ENCODE measurements at places on chromosomes 7 and 10.
A peak's percentile ranks its signal among the peaks of the same experiment; 100 is the strongest.

GRCh38 chr10:107986571-107986970 lies 822.1 kb upstream of the SORCS1 start:
- DNase-seq, result no peak

- DNase-seq, result no peak
Measured at GRCh38 chr7:29888006-29888405, 81.7 kb downstream of the WIPF3 start.

- DNase-seq, result no peak
Measured at GRCh38 chr7:47714669-47715607, 133.0 kb upstream of the TNS3 start.

GRCh38 chr10:6309816-6310215 lies 107.1 kb downstream of the PFKFB3 start:
- no peak for DNase-seq

GRCh38 chr10:201328-201771 lies 66.1 kb downstream of the ZMYND11 start:
- DNase-seq, result no peak

- no peak for DNase-seq
Measured at GRCh38 chr10:27844223-27844622, 98.6 kb upstream of the MKX start.

GRCh38 chr10:26863351-26864076 lies 2.8 kb upstream of the ABI1 start:
- no peak for DNase-seq

- no peak for DNase-seq
Measured at GRCh38 chr10:21810582-21811244, 192.8 kb downstream of the DNAJC1 start.

DNA sequence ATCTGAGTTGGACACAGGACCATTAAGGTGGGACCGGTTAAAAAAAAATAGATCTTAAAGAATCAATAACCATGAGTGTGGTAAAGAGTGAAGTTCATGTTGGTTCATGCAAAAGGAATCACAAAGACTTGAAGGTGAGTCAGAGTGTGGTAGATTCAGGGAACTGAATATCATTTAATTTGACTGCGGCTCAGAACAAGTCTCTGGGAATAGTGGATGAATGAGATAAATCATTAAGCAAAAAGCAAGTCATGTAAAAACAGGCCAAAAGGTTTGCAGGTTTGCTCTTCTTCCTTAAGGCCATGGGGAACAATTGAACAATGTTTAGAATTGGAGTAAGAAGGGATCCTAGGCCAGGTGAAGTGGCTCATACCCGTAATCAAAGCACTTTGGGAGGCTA lies 385.8 kb downstream of the ETV1 start:
- no peak for DNase-seq

DNA sequence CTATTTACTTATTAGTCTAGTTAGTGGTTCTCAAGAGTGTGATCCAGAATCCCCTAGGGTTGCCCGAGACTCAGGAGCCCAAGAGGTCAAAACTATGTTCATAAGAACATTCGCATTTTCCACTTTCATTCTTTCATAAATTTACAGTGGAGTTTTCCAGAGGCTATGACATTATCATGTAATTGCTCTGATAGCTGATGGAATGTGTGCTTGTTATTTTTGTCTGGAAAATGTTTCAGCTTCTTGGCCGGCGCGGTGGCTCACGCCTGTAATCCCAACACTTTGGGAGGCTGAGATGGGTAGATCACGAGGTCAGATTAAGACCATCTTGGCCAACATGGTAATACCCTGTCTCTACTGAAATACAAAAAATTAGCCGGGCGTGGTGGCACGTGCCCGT lies 10.1 kb downstream of the PURB start:
- DNase-seq, result no peak

GRCh38 chr7:122827763-122828162 lies 58.5 kb downstream of the CADPS2 start:
- no peak for DNase-seq

GRCh38 chr7:46485481-46486065 lies 564.5 kb upstream of the IGFBP3 start:
- no peak for DNase-seq

DNA sequence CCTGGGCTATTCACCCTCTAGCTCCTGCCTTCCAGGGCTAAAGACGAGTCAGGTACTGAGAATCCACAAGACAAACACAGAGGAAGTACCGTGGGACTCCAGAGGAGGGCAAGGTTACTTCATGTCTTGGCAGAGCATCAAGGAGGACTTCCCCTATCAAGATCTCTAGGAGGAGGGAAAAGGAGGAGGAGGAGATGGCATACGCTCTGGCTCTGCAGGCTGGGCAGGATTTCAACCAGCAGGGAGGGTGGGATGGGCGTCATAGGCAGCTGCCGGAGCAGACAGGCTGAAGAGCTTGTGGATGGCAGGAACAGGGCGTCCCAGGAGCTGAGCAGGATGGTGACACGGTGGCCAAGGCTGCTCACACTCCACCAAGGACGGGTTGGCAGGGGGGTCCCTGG lies 21.3 kb downstream of the MDH2 start:
- DNase-seq, result no peak

DNA sequence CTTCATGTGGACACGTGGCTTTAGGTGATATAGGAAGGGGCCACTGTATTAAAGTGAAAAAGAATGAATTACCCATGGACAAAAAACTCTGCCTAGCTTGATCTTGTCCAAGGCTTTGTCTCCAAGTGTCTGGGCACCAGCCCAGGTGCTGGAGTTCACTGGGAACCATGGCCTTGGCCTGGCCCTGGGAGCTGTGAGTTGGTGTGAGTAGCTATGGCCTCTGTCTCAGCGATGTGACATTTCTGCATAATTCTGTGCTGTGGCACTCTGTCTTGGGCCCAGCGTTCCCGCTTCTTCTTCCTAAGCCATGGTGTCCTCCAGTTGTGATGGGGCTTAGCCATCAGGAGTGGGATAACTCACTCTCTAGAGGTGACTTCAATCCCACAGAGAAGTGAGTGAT lies 119.0 kb upstream of the PPP2R2D start:
- DNase-seq, result no peak

DNA sequence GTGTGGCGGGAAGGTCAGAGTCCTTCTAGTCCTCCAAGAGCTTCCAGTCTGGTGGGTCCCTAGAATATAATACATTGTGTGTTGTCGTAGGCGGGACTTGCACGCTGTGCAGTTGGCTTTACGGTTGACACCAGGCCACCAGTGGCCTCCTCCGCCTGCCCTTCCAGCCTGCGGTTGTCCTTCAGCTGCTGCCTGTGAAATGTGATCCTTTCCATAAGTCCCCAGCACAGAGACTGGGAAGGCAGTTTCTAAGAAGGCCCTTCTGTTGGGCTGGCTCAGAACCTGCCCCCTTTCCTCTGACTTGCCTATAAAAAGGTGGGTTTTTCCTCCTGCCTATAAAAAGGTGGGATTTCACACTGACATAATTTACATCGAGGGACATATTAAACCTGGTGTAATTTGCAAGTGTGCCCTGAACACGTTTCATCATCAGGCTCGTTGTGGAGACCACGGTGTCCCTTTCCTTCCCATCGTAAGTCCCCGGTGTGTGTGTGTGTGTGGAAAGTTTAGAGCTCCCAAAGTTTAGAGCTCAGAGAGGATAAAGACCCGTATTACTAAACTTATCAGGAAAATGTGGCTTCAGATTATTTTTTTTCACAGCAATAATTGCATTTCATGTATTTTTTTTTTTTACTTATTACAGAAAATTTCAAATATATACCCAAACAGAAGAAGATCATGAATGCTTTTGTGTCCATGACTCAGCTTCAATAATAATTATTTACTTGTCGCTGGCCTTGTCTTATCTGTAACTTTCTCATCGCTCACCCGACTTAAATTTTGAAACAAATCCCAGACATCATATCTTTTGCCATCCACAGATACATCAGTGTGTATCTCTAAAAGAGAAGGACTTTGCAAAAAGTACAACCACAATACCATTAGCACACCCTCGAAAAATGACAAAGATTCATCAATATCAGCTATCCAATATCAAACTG lies 45.1 kb downstream of the CUX1 start:
- no peak for DNase-seq

- no peak for DNase-seq
Measured at GRCh38 chr10:22364407-22365140, 19.3 kb downstream of the SPAG6 start.

- DNase-seq, result peak; percentile 69
Measured at GRCh38 chr7:29105752-29106668, 40.3 kb downstream of the CPVL start.

GRCh38 chr10:15313843-15314242 lies 57.2 kb downstream of the FAM171A1 start:
- DNase-seq, result peak; percentile 40

DNA sequence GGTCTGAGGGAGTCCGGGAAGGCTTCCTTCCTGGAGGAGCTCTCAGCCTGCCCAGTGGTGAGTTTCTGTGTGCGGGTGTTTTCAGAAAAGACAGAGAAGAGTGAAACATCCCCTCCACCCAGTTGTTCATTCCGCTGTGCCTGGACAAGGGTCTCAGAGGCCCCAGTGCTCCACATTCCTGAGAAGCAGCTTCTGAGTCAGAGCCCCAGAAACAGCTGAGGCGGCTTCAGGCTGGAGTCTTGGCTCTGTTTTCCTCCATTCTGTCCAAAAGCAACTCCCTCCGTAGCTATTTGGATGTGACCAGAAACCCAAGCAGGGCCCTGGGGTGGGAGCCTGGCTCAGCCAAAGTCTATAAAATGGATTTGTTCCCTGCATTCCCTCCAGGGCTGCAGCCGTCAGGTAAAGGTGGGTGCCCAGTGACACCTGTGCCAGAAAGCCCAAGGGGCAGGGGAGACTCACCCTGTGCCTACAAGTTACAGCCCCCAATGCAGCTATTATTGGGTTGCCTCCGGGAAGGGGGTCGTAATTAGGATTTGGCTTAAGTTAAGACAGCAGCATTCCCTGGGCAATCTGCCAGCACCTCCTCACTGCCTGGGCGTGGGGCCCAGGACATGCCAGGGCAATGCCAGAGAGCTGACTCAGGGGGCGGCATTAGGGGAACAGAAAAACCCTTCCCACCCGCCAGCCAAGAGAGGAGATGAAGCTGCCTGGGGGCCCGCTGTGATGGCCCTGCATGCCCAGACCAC lies 13.1 kb upstream of the CAMK2G start:
- DNase-seq, result peak; percentile 62

DNA sequence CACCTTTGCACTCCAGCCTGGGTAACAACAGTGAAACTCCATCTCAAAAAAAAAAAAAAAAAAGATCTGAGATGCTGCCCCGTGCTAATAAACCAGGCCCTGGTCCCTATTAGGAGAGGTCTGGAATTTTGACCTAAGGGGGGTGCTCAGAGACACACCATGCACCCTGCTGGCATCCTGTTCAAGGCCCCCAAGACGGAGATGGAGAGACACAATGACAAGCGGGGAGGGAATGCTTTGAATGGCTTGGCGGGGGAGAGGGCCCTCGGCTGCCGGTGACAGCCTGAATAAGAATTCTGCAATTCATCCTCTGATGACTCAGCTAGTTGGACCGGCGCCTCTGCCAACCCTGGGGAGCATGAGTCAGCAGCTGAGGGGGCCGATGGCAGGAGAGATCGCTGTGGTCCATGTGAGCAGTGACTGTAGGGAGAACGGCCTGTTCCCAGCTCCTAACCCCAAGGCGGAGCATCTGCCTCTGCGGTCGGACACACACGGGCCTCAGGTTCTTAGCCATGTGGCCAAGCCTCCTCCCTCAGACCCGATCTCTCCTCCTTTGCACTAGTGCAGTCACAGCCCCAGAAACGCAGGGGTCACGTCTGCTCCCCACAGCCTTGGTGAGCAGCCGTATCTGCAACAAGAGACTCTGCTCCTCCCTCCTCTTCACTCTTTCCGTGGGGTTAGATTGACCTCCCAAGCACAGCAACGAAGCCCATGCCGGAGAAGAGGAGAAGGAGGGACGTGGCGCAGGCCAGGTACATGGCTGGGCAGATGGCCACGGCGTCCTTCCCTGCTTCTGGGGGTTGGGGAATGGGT lies 14.9 kb downstream of the TRIM56 start:
- peak; percentile 98 for DNase-seq

GRCh38 chr10:36880898-36881297 lies 244.5 kb upstream of the ANKRD30A start:
- no peak for DNase-seq
